ENCODE measurements at places on chromosomes 2 and 18.

GRCh38 chr2:74374509-74375205, 5.5 kb downstream of the DCTN1 start:
- no peak for DNase-seq

DNA sequence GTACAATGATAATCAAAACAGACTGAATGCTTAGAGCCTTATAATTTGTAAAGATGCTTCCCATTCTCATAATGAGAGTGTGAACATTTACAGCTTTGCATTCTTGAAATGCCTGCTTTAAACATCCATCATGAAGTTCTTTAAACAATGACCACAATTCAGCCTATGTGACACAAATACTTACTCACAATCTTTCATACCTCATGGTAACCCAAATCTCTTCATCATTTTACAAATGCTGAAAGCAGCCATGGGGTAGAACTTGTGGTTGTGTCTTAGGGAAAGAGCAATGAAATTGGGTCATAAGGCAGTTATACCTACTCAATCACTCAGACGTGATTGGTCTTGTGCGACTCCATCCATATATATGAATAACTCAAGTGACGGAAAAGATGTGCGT, 140.7 kb downstream of the RND3 start:
- no peak for DNase-seq

- no peak for DNase-seq
These were observed 48.3 kb upstream of the BMPR2 start for GRCh38 chr2:202327858-202328257.

DNA sequence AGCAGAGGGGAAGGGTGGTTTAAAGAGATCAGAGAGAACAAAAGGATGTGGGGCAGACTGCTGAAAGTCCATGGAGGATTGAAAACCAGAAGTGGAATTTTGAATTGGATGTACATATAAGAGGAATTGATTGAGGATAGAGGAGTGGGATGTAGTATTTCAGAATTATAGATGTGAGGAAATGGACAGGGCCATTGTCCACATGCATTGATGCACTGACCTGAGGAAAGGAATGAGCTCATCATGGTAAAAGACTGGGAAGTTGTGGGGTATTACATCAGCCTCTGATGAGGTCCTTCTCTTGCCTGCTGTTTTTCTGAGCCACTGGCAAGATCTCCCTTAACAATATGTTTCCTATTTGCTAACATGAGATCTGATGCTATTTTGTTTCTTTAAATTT, 365.7 kb upstream of the FANCL start:
- DNase-seq = no peak

- DNase-seq = no peak
These were observed 32.8 kb downstream of the RFX8 start for GRCh38 chr2:101442042-101442666.

DNA sequence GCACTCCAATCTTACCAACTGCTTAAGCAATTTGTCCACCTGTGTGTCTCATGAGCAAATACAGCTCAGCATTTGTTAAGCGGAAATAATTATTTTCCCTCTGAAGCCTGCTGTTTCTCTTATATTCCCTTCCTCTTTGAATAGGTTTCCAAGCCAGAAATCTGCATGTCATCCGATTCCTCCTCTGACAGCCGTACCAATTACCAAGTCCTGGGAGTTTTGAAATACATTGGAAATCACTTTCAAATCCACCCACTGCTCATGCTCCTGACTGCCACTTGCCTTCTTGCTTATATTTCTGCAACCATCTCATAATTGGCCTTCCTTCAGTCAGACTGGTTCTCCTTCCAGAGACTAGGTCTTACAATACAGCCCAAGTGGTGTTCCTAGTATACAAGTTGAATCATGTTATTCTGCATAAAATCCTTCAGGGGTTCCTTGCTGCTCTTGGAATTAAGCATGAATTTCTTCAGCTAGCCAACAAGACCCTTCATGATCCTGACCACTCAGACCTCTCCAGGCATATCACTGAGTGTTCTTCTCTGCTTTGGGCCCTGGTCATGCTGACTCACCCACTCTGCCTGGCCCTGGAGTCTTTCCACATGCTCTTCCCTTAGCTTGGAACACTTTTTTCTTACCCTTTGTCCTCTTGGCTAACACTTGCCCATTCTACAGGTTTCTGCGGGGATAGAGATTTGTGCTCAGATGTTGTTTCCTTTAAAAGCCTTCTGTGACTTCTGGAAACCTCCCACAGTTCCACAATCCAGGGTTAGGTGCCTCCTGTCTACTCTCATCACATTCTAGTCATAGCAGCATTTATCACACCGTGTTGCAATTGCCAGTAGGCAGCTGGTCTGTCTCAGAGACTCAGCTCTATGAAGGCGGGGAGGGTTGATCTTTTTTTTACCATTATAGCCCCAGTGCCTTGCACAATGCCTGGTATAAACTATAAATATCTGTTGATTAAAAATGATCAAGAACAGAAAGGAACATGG, 157.6 kb downstream of the ARL6IP6 start:
- no peak for DNase-seq

DNA sequence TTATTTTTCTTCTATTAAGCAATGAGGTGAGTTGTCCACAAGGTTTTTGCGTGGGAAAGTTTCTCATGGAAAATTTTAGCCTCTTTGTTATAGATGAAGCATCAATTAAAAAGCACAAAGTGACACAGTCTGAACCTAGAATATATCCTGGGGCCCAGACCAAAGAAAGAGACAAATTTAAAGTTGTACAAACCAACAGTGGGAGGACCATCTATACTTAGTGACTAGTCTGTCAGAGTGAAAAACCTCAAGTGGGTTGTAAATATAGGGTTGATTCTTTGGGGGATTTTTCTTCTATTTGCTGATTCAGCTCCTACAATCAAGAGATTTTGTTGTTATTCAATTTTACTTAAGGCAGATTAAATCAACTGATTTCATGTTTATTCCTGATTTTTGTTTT, 256.2 kb downstream of the SATB2 start:
- DNase-seq = no peak

DNA sequence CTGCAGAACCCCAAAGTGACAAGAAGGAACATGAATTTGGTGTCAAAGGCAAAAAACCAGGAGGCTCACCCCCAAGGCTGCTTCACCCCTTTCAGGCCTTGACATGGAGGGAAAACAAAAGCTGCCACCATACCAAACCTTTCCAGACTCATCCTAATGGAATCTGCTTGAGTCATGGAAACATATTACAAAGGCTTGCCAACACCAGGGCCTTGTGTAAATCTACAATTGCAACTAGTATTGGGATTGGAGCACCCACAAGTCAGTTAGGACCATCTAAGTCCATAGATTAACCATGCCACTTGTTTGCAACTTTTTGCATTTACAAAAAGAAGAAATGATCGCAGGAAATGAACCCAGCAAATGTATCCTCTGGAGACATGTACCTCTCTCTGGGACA, 297.6 kb downstream of the CDCA7 start:
- no peak for DNase-seq

- no peak for DNase-seq
These were observed 169.9 kb downstream of the BCL11A start for GRCh38 chr2:60383401-60384143.

- peak; percentile 42 for DNase-seq
These were observed 48.4 kb upstream of the CYTIP start for GRCh38 chr2:157492189-157492773.
